ENCODE measurements at places on chromosomes 4 and X.

- DNase-seq = no peak
These were observed 135.1 kb downstream of the MID1 start for GRCh38 chrX:10485326-10485725.

DNA sequence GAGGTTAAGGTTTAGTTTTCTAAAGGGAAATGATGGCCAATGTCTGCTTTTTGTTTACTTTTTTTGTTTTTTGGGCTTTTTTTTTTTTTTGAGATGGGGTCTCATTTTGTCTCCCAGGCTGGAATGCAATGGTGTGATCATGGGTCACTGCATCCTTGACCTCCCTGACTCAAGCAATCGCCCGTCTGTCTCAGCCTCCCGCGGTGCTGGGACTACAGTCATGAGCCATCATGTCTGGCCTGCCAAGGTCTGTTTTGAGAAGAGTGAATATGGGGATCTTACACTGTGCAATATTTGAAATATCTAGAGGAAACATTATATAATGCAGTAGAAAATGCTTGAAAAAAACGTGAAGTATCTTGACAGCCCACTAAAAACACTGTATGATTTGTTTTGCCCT is 162.5 kb downstream of the GASK1B start:
- no peak for DNase-seq

GRCh38 chrX:52425775-52426174 is 57.0 kb downstream of the XAGE2 start:
- no peak for DNase-seq

DNA sequence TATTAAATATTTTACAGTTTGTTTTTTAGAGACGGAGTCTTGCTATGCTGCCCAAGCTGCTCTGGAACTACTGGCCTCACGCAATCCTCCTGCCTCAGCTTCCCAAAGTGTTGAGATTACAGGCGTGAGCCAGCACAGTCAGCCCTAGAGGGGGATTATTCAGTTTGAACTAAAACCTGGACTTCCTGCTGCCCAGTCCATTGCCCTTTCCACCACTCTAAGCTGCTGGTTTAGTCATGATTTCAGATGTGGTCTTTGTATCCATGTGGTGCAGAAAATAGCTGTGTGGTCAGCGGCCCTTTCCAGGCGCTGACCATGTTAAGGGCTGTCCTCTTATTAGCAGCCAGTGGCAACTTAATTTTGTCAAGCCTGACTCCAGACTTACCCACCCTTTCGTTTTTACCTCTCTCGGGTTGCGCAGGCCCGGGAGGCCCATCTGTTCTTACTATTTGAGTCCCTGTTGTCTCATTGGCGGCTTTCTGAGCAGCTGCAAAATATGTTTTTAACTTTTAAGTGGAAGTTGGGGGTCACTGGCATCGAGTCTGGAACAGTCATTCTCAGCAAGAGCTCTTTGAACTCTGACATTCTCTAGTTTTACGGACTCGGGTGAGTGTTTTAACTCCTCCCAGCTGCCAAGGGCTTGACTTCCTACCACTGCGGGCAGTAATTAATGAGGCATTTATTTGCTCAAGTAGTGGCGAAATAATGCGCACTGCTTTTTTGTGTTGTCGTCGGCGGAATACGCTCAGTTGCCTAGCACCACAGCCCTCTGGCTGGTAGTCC is 773 bp upstream of the VMA21 start:
- no peak for DNase-seq

GRCh38 chr4:14994242-14994641 is 8.0 kb upstream of the CPEB2 start:
- no peak for DNase-seq

DNA sequence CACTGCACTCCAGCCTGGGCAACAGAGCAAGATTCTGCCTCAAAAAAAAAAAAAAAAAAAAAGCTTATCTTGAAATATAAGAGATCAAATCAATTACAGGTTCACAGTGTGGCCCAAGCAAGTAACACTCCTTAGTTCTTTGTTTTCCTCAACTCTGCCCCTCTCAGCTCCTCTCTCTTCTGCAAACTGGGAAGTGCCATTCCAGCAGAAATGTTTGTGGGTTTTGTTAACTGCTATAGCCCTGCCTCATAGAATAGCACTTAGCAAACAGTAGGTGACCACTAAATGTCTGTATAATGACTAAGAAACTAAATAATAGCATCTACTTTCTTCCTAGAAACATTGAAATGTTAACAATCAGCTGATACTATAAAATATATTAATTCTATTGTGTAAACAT is 160.0 kb upstream of the NAP1L5 start:
- no peak for DNase-seq

DNA sequence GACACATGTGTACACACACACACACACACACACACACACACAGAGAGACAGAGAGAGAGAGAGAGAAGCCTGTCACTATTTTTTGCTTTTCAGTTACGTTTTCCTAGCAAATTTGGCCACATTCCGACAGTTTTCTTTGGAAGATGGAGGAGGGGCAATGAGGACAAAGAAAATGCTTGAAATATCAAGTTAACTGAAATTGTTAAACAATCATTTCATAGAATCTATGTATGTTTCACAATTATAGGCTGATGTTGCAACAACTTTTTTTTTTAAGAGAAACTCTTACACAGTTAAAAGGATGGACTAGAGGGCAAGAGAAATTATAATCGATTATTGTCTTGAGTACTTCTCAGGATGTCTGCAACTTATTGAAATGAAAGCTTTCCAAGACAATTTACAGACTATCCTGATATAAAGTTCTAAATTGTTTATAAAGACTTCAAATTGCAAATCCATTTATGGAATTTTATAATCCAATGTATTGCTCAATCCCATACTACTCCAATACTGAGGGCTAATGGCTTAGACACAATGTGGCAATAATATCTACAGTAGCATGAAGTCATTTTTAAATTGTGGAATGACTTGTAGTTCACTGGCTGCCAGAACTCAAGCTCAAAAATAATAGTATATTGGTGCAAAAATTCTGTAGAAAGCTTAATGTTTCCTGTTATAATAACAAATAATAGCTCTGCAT is 647.0 kb upstream of the PCDH7 start:
- DNase-seq = no peak

GRCh38 chrX:107504006-107504405 is 54.6 kb downstream of the FRMPD3 start:
- no peak for DNase-seq

DNA sequence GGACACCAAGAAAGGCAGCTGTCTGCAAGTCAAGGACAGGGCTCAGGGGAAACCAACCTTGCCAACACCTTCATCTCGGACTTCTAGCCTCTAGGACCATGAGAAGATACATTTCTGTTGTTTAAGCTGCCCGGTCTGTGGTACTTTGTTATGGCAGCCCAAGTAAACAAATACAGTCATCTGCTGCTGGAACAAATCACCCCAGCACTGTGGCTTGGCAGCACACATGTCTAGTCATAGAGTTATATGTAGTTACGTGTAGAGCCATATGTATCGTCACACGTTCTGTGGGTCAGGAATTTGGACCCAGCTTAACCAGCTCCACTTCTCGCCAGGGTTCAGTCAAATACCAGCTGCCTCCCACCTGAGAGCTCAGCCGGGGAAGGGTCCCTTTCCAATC is 2.5 kb downstream of the HTT-AS start:
- no peak for DNase-seq

GRCh38 chr4:9913846-9914245 is 107.5 kb downstream of the SLC2A9 start:
- DNase-seq = no peak

DNA sequence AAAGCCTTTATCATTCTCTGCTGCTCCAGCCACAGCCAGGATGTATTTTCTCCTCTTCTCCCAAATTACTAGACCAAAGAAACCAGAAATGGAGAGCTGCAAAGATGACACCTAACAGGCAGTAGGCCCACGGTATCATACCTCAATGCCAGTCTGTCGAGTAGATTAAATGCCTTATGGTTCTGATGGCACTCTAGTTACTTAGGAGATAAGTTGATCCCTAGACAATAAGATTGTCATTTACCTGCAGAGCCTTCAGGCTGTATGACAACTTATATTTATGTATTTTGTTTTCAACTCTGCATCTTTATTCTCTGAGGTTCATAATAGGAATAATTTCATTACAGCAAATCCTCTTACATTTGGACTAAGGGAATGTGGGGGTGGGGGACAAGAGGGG is 262.1 kb downstream of the LDB2 start:
- DNase-seq = no peak

- DNase-seq = no peak
These were observed 75.2 kb downstream of the JAKMIP1 start for GRCh38 chr4:6125103-6125651.

DNA sequence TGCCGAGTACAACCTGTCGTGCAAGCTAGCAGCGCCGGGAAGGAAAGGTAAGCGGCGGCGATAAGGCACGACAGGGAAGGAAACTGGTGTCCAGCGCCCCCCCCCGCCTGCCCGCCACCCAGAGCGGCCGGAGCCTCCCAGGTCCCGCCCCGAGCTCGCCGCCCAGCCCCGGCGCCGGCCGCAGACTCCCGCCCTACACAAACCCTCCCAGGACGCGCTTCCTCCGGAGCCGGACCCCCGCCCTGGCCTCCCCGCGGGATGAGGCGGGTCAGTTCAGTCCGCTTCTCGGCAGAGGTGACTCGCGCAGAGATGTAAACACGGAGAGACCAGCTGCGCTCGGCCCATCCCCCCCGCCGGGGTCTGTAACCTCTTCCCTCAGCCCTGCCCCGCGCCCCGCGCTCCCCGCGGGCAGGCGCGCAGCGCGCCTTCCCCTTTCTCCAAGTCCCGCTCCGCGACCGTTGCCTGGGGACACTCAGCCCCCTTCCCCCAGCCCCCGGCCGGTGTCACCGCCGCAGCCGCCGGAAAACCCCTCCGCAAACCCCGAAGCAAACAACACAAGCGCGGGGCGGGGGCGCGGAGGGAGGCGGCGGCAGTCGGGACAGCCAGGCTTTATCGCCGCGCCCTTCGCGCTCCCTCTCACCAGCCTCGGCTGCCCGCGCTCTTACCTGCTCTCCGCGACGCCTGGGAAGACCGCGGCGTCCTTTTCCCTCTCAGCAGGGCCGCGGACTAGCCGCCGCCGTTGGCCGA is 543 bp downstream of the ELF2 start:
- DNase-seq = peak; percentile 37

- no peak for DNase-seq
These were observed at the start of gene KCNE5 for GRCh38 chrX:109624641-109625616. Gene KCNE5, minus strand, starts transcription at chrX:109625172. Its CDS starts 152 bp downstream, at chrX:109625020.

GRCh38 chr4:53929955-53930798 is 134.2 kb downstream of the CHIC2 start:
- DNase-seq = peak; percentile 41

- DNase-seq = no peak
These were observed 48.3 kb downstream of the MTHFD2L start for GRCh38 chr4:74206088-74206825.

DNA sequence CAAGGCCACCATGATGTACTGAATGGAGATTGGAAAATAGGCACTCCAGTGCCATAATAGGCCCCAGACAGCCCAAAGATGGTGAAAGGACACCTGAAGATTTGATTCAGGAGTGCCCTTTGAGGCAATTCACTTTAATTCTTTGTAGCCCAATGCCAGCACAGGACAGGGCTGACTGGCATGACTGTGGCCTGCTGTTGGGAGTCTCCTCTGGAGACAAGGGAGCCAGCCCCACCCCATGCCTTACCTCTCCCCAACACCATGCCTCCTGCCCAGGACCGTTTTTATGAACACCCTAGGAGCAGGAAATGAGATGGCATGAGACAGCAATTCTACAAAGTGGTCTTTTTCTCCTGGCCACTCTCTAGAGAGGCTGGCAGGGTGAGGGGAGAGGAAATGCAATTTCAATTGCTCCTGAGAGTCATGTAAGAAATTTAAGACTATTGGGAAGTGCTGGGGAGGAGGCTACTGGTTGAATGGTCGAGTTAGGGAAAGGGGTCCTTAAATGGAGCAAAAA is 94.2 kb upstream of the MAMLD1 start:
- DNase-seq = no peak

GRCh38 chrX:109632906-109633504 is 8.0 kb upstream of the KCNE5 start:
- no peak for DNase-seq

GRCh38 chr4:78512357-78512920 is 39.1 kb upstream of the ANXA3 start:
- no peak for DNase-seq

- DNase-seq = no peak
These were observed 583.7 kb downstream of the TRIML1 start for GRCh38 chr4:188722911-188723310.

- peak; percentile 19 for DNase-seq
These were observed 2.4 kb upstream of the SH3KBP1 start for GRCh38 chrX:19889582-19890342.

GRCh38 chrX:66677430-66677829 is 38.6 kb upstream of the EDA2R start:
- no peak for DNase-seq

- DNase-seq = no peak
These were observed 23.7 kb upstream of the TENM3 start for GRCh38 chr4:182219411-182220056.

GRCh38 chr4:145058256-145058655 is 39.7 kb downstream of the ANAPC10 start:
- DNase-seq = no peak

DNA sequence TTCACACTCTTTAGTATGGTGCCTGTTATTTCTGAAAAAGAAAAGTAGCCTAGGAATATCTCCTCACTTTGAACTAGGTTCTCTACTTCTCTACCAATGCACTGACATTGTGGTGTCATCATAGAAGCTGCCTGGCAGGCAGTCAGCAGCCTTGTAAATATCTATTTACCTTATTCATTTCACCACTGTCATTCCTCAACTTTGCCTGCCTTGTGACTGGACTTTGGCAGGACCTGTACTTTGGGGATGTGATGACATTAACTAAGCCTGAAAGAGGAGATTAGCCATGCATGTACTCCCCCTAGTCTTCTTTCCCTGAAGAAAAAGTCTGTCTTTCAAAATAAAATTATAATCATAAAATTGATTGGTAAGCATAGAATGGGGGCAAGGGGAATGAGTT is 207.2 kb downstream of the ARAP2 start:
- DNase-seq = no peak

GRCh38 chr4:1459722-1460511 is 53.7 kb upstream of the NKX1-1 start:
- no peak for DNase-seq

GRCh38 chr4:82747686-82748575 is 50.7 kb downstream of the SCD5 start:
- no peak for DNase-seq

DNA sequence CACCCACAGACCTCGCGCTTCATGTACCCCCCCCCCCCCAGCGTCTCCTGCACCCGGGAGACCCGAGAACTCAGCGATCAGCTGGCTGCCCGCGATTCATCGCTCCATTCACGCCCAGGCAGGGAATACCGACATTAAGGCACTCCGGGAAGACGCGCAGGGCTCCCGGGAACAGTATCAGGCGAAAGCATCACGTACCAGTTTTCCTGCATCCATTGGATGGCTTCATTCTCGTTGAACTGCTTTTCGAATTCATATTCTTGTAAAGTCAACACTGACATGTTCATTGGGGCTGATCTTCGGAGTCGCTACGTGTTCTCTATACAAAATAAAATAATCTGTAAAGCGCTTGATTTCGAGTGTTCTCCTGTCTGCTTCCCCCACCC is 373 bp downstream of the ELOVL6 start:
- DNase-seq = no peak

GRCh38 chr4:132683957-132684356 is 465.1 kb upstream of the PCDH10 start:
- no peak for DNase-seq
